ENCODE measurements at places on chromosomes 12 and 14.

DNA sequence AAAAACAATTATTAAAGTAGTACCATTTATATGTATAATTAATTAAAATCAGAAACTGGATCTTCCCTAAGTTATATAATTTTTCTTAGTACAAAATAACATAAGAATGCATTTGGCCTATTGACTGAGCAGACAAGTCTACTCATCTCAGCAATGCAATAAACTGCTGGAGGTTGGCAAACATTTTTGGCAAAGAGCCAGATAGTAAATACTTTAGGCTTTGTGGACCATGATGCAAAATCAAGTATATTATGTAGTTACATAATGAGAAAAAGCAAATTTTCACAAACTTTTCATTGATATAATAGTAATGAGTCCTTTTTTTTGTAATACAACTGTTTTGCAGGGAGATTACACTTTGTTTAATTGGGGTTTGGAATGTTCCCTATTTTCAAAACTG is 30.9 kb downstream of the ERGIC2 start:
- DNase-seq, result no peak

- no peak for DNase-seq
Observed at GRCh38 chr12:76035045-76035444, 3.5 kb upstream of the PHLDA1 start.

- no peak for DNase-seq
Observed at GRCh38 chr12:94458877-94459727, 565 bp downstream of the CEP83 start.

DNA sequence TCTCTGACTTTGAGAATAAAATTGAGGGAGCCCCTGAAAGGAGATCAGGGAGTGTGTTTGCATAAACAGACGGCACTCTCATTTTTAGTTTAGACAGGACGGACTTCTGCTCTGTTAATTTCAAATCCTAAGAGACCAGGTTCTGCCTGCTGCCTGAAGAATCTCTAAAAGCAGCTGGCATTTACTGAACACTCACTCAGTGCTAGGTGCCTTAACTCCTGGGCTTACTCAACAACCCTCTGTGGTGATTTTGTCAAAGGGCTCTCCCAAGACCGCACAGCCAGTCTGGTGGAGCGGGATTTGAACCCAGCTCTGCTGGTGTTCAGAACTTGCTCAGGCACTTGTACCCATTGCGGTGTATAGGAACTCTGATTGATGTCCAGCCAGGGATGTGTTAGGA is 2.2 kb downstream of the ORAI1 start:
- no peak for DNase-seq

- DNase-seq, result no peak
Observed at GRCh38 chr12:60043236-60043635, 447.4 kb downstream of the SLC16A7 start.

- DNase-seq, result no peak
Observed at GRCh38 chr12:38911611-38912010, 6.2 kb upstream of the CPNE8 start.

DNA sequence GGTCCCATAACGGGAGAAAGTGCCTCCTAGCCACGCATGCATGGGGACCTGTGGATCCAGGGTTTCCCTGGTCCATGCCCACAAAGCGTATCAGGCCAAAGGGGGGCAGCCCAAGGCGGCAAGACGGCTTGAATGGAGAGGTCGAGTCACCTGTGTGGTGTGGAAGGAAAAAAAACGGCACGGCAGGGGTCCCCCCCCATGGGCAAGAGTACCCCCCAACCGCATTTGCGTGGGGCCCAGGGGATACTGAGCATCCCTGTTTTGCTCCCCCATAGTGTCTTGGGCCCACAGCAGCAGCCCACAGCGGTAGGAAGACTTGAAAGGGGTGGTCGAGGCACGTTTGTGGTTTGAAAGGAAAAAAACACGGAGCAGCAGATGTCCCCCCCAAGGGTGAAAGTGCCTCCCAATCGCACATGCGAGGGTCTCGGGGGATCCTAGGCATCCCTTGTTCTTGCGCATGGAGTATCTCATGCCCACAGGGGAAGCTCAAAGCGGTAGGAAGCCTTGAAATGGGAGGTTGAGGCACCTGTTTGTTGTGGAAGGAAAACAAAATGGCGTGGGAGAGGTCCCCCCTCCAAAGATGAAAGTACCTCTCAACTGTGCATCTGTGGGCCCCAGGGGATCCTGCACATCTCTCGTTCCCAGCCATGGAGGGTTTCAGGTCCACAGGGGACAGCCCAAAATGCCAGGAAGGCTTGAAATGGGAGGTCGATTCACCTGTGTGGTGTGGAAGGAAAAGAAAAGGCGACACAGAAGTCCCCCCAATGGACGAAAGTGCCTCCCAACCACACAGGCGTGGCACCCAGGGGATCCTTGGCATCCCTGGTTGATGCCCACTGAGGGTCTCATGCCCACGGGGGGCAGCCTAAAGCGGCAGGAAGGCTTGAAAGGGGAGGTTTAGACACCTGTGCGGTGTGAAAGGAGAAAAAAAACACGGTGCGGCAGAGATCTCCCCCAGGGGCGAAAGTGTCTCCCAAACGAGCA is 577.5 kb downstream of the ALG10 start:
- DNase-seq, result no peak

DNA sequence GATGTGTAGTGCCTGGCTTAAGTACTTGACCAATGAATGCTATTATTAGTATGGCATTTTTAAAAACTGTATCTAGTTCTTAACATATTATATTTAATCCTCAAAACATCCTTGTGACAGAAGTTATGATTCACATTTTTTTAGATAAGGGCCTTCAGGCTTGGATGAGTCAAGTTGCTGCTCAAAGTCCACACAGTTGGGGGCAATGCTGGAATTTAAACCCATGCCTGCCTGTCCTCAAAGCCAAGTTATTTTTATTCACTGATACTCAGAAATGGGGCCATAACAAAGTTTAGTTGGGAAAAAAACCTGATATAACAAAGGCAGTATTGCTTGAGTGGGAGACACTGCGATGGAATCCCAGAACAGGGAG is 50.6 kb downstream of the RFX4 start:
- DNase-seq, result no peak

DNA sequence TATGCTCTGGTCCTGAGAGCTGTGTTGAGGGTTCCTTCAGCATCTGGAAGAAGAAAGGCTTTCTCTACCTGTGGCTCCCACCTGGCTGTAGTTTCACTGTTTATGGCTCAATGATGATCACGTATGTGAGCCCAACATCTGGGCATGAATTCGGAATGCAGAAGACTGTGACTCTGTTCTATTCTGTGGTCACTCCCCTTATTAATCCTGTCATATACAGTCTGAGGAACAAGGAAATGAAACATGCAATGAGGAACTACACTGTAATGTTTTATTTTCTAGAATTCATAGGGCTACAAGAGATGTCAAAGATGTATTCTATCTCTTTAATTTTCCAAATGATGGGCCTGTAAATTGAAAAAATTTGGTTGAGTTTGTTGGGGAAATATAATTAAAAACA is 10.8 kb upstream of the OR11G2 start:
- DNase-seq, result no peak

GRCh38 chr12:32983332-32983731 is 86.8 kb upstream of the PKP2 start:
- no peak for DNase-seq

DNA sequence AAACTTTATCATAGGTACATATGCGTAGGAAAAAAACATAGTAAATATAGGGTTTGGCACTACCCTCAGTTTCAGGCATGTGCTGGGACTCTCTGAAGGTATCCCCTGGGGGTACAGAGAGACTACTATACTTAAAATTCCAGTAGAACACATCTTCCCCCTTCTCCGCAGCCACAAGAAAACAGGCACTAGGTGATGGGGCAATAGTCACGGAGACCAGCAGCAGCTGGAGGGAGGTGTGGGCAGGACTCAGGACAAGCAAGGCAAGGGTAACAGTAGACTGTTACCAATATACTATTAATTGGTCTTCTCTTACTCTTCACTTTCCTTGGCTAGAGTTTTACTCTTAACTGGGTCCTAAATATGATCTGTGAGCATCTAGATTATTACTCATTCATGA is 4.6 kb upstream of the PAPOLA start:
- DNase-seq, result no peak

DNA sequence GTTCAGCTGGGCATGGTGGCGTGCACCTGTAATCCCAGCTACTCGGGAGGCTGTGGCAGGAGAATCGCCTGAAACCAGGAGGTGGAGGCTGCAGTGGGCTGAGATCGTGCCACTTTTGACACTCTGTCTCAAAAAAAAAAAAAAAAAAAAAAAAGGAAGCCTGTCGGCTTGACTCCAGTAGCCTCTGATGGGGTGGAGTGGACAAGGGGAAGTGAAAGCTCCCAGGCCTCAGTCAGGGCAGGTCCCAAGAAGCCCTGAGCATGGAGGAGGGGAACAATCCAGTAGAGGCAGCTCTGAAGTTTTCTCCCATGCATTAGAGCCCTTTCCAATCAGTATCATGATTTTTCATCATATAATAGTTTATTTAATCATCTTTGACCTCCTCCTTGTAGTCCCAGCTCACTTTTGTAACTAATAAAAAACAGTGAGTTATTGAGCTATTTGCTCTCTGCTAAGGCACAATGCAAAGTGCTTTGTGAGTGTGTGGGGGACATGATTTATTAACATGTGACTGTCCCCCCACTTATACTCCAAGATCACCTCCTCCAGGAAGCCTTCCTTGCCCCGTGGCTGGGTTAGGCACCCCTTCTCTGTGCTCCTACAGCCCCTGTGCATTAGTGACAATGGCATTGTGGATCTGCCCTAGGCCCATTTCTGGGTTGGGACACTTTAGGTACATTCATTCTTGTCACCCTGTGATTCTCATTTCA is 4.7 kb upstream of the SSH1 start:
- peak; percentile 72 for DNase-seq

- DNase-seq, result peak; percentile 52
Observed at GRCh38 chr12:47397664-47398281, 308.1 kb downstream of the RPAP3 start.

GRCh38 chr12:98870504-98870903 is 225.4 kb downstream of the APAF1 start:
- DNase-seq, result no peak
